ENCODE measurements at places on chromosomes 3 and 15.

- no peak for DNase-seq
Measured at GRCh38 chr3:13139471-13140065, 66.3 kb upstream of the IQSEC1 start.

GRCh38 chr15:94844198-94844537 lies 612.8 kb downstream of the MCTP2 start:
- no peak for DNase-seq

DNA sequence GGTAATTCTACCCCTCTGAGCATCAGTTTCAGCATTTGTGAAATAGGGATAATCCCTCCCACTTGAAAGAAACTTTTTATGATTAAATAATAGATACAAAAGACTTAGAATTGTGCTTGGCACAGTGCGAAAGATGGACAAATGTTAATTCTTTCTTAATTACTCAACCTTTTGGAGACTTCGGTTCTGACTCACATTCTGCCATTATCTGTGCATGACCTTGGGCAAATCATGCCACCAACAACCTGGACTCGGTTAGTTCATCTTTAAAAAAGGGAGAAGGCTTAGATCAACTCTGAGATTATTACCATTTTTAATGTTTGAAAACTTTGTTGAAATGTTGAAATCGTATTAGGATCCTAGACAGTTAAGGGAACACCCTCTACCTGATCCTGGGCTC lies 40.6 kb upstream of the POLR2M start:
- DNase-seq: no peak

DNA sequence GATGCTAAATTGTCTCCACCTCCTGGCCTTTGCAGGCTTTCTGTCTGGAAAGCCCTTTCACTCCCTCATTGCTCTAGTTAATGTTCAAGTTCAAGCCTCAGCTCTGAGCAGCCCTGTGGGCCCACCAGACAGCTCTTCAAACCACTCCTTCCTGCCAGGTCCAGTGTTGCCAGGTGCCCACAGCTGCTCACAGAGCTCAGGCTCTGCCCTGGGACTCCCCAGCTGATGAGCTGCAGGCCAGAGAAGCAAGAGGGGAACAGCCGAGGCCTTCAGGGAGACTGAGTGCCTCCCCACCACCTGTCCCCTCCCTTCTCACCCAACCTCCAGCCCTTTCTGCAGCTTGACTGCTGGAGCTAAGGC lies 1.3 kb upstream of the ZBTB47 start:
- DNase-seq: no peak

GRCh38 chr3:194826594-194826993 lies 140.9 kb downstream of the FAM43A start:
- DNase-seq: no peak

GRCh38 chr3:141996437-141996836 lies 120.0 kb downstream of the ATP1B3 start:
- no peak for DNase-seq

DNA sequence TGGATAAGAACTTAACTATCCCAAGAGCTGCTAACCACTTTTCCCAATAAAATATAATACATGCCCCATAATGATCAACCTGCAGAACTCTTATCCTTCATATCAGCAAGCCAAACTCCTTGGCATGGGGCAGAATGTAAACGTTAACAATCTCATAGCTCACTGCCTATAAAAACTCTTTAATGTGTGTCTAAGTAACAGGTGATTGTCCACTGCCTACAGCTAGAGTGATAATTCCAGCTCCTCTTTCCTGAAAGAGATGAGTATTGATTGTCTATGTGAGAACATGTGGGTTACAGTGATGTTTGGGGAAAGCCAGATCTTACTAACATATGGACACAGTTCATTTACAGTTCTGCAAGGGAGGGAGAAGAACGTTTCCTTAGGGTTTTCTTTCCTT lies 11.3 kb upstream of the GLCE start:
- DNase-seq: no peak

- no peak for DNase-seq
Measured at GRCh38 chr15:38088971-38089370, 154.5 kb downstream of the TMCO5A start.

DNA sequence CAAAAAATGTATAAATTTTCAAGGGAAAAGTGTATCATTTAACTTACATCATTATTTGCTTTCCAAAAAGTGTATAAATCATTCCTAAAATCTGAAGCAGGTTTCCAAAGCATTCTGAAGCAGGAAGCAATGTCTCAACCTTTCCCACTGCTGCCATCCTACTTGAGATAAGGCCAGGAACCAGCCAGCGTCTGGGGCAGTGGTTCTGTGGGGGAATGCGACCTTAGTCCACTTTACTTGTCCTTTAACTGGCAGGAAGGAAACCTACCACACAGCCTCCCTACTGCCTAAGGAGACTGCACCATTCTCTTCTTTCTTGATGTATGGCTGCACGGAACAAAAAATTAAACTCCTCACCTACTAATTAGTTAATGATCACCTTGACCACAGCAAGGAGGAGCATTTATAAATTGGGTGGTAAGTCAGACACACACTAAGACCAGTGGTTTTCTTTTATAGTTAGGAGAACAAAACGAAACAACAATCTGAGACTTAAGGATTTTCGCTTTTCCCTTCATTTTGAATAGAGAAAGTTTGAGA lies 3.7 kb downstream of the SORD start:
- DNase-seq: no peak

GRCh38 chr3:148992027-148992634 lies 791 bp downstream of the GYG1 start:
- no peak for DNase-seq

DNA sequence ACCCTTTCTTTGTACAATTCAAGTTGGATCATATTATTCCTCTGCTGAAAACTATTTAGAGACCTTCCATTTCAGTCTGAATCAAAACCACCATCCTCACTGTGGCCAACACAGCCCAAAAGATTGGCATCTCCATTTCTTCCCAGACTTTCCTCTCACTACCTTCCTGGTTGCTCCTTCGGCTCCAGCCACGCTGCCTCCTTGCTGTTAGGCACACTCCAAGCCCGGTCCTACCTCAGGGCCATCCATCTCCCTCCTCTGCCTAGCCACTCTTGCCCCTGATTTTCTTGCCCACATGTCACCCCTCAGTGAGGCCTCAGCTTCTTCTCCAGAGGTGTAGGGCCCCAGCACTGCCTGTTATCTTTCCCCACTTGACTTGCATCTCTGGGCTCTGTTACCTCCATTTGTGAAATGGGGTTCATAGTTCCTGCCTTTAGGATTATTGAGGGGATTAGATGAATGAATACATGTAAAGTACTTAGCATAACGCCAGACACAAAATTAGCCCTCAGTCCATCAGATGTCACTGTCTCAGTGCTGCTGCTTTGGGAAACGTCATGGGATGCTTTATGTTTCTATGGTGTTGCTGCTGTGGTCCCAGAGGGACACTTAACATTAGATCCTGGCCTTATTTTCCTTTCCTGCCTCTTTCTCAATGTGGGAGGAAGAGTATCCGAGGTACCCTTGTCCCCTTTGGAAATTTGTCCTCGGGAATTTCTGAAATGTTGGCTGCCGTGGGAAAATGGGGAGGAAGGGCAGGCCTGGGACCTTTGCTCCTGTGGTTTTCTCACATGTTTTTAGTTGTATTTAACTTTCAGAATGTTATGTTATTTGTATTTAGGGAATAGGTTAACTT lies 31.3 kb downstream of the SNRK start:
- DNase-seq: no peak

GRCh38 chr3:10299175-10299574 lies 6.4 kb upstream of the GHRL start:
- DNase-seq: no peak

GRCh38 chr3:124303305-124303910 lies 311.5 kb upstream of the ROPN1 start:
- no peak for DNase-seq

DNA sequence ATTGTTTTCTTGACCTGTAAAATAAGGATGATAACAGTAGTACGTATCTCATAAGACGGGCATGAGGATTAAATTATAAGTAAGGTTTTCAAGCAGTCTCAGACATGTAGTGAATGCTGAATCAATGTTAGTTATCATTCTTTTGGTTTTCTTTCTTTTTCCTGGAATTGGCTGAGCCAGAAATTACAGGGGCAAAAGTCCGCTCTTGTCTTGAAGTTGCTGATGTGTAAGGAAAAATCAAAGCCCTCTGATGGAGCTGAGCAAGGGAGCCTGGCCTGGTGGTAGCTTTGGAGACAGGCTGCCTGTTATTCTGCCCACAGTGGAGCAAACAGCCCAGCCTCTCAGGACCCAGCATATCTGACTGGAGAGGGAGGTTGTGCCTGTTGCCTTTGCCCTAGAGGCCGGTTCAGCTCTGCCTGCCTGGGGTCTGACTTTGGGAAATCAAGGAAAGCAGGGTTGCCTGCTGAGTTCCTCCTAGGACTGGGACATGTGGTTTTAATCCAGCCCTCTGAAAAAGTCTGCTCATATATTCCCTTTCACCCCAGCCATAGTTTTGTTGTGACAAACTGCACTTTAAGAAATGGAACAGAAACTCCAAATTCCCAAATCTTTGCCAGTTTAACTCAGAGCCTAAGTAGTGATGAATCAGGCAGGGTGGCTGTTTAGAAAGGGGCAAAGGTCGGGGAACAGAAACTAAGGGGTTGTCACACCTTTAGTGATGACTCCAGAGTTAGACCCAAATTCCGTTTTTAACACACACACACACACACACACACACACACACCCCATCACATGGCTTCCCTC lies 40.1 kb downstream of the GASK1A start:
- DNase-seq: no peak

- no peak for DNase-seq
Measured at GRCh38 chr15:29348336-29348914, 78.8 kb upstream of the NSMCE3 start.

DNA sequence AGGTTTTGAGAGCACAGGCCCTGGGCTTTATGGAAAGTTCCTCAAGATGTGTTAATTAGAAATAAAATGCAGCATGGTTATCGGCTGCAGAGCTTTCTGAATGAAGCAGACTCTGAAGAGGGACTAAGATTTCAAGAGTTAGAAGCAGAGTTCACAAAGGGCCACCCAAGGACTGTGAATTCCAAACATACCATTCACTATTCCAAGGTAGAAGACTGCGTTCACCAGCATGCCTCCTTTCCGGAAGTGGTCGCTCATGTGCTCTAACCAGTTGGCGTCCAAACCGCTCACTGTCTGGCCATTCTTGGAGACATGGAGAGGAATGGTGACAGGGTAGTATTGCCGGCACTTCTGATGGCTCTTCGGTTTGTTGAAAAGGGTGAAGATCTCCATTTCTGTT lies 104.9 kb downstream of the OXNAD1 start:
- no peak for DNase-seq

DNA sequence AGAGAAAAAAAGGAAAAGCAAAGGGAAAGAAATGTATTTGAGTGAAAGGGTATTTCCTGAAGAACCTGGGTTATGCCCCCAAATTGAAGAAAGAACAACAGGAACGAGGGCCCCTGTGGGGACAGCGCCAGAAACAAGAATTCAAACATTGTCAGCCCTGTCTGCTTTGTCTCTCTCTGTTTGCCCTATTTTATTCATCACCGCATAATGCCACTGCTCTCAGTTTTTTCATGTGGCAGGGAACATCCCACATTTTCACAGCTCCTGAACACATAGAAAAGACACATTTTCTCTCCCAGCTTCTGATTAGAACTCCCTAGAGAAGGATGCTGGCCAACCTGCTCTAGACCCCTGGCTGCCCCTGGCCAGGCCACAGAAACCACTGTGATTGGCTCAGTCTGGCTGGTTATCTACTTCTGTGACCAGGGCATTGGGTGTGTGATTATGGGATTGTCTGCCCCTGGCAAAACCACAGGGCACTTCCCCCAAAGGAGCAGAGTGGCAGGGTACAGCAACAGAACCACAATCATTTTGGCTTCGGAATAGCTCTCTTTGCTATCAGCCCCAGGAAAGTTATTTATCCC lies 31.3 kb upstream of the CCDC54 start:
- no peak for DNase-seq

DNA sequence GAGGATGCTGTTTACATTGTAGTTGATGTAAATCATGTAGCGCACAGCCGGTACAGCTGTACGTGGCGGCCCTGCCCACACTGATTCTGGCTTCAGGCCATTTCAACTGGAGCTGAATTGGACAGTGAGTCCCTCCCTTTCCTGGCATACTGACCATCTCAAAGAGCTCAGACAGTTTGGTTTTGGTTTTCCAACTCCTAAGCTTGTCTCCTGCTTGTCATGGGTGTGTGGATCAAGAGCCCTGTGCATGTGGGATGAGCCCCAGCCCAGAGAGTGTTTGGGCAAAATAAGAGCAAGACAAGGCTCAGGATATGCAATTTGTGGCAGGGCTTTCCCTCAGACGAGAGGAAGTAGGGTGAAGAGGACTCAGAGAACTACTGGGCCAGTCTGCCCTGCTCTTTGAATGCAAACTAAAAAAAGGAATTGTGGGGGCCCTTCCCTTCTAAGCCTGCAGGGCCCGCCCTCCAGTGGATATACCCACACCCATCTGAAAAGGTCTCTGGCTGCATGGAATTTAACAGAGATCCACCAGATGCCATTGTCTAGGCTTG lies 13.3 kb downstream of the ITGA11 start:
- DNase-seq: no peak

DNA sequence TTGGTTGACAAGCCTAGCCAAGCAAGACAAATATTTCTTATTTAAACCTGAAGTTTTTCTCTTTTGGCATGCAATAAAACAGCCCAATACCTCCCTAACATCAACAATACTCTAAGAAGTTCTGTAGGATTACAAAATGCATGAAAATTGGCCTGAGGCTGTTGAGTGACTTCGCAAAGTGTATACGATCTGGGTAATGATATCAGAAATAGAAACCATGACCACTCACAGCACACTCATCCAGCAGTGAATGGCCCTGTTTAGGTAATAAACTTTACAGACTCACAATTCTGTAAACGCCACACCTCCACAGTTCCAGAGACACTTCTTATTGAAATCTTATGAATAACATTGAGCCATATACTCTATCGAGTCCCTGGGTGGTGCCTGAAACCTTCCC lies 83.0 kb upstream of the NAALADL2 start:
- DNase-seq: no peak

GRCh38 chr15:91946581-91947292 lies 93.2 kb downstream of the SLCO3A1 start:
- no peak for DNase-seq

- DNase-seq: no peak
Measured at GRCh38 chr3:8834974-8835373, 65.6 kb upstream of the OXTR start.

- no peak for DNase-seq
Measured at GRCh38 chr3:128348805-128349531, 117.7 kb downstream of the DNAJB8 start.

DNA sequence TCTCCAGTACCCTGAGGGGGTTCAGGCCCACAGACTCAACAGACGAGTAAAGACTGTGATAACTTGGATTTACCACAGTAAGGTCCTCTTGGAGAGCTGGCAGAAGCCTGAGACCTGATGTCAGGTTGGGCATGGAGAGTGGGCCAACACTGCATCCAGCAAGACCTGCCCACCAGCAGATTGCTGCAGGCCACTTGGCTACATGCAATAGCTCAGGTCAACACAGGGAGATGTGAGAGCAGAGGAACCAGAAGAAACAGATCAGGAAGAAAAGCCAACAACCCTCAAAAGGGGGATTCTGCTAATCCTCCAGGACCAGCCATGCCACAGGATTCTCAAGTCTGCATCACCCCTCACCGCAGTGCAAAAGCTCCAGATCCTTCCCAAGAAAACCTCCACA lies 1.7 kb upstream of the IP6K1 start:
- DNase-seq: no peak

Data from NCI-H748 treated with DMSO at 0.1 percent for 48 hours (cell line).